NCI-H1048 (cell line): ENCODE measurements at places on chromosomes 16 and 17.

GRCh38 chr17:27226611-27227230 is 67.2 kb upstream of the WSB1 start:
- DNase-seq, result no peak

GRCh38 chr16:68075980-68076379 is 9.2 kb upstream of the NFATC3 start:
- no peak for DNase-seq

- DNase-seq, result no peak
These were observed 488 bp upstream of the HAP1 start for GRCh38 chr17:41734949-41735313.

GRCh38 chr17:40735016-40735415 is 20.1 kb downstream of the KRT25 start:
- no peak for DNase-seq

GRCh38 chr16:84970447-84971127 is 40.7 kb downstream of the ZDHHC7 start:
- DNase-seq, result peak; percentile 50

- DNase-seq, result no peak
These were observed 135.6 kb downstream of the BANP start for GRCh38 chr16:88086571-88087516.

DNA sequence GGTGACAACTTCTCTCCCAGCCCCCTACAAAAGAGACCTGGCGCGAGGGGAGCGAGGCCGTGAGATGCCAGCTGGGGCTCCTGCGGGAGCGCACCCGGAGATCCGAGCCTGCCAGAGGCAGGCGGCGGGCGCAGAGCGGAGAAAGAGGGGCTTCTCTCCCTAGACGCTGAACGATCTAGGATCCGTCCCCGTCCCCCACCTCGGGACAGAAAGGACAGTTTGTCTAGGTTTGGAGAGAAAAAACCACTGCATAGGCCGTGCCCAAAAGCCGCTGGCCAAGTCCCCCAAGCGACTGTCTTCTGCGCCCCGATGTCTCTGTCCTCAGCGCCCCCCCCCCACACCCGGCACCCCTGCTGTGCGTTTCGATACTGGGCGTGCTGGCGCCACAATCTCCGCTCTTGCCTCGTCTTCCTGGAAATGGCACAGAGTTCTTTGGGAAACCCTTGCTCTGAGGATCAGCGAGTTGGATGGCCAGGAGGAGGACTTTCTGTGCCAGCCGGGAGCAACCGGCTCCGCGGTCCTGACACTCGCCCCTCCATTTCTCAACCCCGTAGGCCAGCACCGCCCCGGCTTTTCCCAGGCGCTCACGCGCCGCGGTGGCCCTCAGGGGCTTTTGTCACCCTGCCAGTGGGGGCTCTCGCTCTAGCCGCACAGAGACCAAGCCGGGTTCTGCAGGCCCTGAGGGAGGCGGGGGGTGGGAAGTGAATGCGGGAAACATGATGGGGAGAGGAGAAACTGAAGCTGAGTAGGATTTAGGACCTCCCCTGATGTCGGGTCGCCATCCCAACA is 1.0 kb downstream of the SSTR2 start:
- no peak for DNase-seq

- DNase-seq, result peak; percentile 51
These were observed 45.6 kb upstream of the HOXB9 start for GRCh38 chr17:48671697-48672171.

DNA sequence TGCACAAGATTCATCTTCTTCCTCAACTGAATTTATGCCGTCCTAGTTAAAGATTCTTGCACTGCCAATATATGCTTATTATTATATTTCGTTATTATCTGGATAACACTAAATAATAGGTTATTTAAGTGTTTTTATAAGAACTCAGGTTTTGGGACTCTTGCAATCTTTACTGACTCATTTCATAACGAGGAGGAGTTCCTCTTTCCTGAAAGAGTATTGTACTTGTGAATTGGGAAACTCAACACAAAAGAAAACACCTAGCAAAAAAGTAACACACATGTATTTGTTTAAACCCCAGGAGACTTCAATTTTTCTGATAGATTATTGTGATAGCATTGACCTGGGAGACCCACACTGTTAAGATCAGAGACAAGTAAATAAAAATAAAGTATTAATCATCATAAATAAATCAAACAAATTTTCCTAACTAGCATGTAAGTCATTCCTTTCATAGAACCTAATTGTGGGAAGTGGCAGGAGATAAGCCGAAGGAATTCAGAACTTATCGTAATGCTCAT is 505.8 kb downstream of the KCNJ2 start:
- no peak for DNase-seq

GRCh38 chr16:85982563-85982939 is 83.6 kb downstream of the IRF8 start:
- DNase-seq, result no peak

DNA sequence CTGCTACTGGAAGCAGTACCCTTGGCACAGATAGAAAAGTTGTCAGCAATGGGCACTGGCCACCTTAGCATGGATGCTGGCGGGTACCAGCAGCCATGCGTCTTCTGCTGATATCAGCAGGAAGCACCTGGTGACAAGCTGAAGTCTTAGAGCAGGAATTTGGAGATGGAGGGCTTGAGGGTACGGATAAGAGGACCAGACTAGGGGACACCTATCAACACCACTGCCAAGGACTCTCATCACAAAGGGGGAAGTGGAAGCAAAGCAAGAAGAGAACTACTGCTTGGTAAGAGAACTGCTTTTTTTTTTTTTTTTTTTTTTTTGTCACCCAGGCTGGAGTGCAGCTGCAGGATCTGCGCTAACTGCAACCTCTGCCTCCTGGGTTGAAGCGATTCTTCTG is 35.4 kb upstream of the LYRM9 start:
- DNase-seq, result no peak

- DNase-seq, result no peak
These were observed at the start of gene CRAMP1 for GRCh38 chr16:1612320-1613111. Gene CRAMP1, plus strand, starts transcription at chr16:1612360. Its CDS starts 2,280 bp downstream, at chr16:1614640.

DNA sequence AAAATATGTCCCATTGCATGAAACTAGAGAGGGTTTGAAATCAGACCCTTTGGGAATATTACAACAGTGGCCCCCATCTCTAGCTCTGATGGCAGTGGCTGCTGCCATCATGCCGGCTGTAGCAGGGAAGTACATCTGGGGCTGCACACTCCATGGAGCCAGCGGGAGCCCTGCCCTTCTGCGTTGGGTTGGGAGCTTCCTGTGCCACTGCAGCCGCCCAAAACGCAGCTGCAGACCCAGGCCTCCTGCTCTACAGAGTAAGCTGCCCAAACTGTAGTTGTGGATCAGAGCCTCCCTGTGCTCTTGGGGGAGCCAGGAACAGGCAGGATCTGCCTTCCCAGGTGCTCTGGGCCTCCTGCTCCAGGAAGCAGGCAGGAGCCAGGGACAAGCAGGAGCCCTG is 450.0 kb downstream of the HS3ST3B1 start:
- DNase-seq, result no peak

DNA sequence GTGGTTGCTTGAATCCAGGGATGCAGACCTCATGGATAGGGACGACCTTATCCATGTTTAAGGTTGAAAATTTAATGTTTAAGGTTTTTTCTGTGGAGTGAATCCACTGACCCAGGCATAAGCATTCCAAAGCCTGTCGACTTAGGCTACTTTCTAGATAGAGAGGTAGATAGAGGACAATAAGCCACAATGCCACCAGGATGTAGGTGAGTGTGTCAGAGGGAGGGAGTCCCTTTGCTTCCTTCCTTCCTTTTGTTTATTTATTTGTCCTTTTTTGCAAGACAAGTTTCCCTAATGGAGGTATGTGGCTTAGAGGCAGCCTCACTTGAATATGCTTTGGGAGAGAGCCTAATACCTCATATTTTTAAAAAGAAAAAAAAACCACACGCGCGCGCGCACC is 834.2 kb upstream of the SOX9 start:
- DNase-seq, result no peak

- DNase-seq, result no peak
These were observed 77.6 kb downstream of the NF1 start for GRCh38 chr17:31172388-31172787.

GRCh38 chr17:65328567-65328966 is 191.4 kb downstream of the RGS9 start:
- DNase-seq, result no peak

DNA sequence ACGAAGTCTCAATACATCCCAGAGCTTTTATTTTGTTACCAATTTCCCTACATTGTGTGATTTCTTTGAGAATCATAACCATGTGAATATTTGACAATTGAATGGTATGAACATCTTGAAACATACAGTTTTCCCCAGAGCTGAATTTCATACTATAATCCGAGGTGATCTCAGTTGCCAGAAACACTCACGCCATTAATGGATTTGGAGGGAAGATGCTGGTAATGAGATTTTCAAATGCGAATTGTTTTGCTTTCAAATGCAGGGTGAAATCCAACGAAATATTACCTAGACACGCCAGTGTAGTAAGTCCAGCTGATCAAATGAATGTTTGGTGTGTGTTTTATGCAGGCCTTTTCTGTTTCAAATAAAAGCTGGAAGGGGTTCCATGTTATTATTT is 277.8 kb upstream of the CDH5 start:
- no peak for DNase-seq

DNA sequence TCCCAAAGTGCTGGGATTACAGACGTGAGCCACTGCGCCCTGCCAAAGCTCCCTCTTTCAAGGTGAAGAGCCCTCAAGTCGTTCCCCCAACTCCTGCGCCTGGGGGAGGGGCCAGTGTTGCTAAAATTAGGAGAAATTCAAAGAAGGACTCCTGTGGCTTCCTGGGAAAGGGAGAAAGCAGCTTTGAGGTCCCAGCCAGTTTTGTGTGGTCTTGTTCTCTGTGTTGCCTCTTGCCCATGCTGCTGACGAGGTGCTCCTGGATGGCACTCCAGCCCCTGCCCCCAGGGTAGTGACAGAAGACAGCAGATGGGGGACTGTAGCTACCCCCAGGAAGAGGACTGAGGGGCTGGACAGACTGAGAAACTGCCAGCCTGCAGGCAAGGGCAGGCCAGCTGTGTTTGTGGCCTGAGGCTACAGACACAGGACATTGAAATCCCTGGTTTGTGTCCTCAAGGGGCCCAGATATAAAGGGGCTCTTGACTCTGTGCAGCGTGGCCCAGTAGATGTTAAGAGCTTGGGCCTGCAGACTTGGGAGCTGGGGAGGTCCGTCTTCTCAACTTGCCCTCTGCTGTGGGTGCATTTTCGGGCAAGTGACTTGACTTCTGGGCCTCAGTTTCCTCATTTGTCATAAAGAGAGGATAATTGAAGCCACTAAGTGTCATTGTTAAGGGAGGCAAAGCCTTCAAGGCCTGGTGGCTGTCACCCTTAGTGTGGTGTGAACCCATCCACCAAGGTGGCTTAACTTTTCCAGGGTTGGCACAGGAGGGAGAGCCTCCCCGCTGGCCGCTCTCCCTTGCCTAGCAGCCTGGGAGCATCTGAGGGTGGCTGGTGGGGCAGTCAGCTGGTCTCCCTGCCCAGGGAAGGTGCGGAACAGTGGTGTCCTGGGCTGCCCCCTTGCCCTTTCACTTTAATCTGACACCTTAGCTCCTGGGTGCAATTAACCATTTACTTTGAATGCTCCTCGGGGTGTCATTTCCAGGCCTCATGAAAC is 4.1 kb downstream of the UBALD2 start:
- DNase-seq, result no peak

- DNase-seq, result no peak
These were observed 26.1 kb downstream of the CDR2 start for GRCh38 chr16:22348291-22348690.

GRCh38 chr16:23690771-23691482 is 12.2 kb downstream of the PLK1 start:
- DNase-seq, result no peak

GRCh38 chr17:44971776-44972483 is 3.8 kb upstream of the C1QL1 start:
- DNase-seq, result no peak

- DNase-seq, result no peak
These were observed 1.0 kb upstream of the ANTKMT start for GRCh38 chr16:719815-720446.

- no peak for DNase-seq
These were observed 38.4 kb downstream of the EPN2 start for GRCh38 chr17:19275457-19276127.

- DNase-seq, result no peak
These were observed 365.2 kb upstream of the MAF start for GRCh38 chr16:79965718-79966117.

DNA sequence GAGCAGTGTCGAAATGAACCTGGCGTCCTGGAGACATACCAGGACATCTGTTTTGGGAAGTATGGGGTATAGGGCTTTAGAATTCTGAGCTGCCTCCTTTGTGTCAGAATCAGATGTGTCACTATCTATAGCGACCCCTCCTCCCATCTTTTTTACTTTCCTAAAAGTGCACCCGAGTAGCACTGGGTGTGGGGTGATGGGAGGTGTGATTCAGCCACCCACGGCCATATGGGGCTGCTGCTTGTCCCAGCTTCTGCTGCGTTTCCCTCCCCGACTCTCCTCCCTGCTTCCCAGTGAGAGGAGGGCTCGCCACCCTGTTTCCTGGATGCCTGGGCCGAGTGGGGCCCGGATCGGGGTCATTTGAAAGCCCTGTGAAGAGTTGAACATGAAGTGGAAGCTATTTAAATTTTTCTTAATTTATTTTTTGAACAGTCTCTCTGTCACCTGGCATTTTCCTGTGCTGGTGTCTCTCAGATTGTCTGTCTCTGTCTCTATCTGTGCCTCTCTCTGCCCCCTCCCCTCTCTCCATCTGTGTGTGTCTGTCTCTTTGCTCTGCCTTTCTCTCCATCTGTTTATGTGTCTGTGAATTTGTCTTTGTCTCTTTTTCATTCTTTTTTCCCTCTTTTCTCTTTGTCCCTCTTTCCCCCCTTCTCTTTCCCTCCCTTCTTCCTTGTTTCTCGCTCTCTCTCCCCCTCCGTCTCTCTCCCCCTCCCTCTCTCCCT is 638.8 kb upstream of the EEF2KMT start:
- DNase-seq, result no peak

GRCh38 chr16:23952128-23952970 is 116.6 kb downstream of the PRKCB start:
- no peak for DNase-seq

GRCh38 chr16:80176114-80176513 is 364.7 kb upstream of the DYNLRB2 start:
- no peak for DNase-seq

DNA sequence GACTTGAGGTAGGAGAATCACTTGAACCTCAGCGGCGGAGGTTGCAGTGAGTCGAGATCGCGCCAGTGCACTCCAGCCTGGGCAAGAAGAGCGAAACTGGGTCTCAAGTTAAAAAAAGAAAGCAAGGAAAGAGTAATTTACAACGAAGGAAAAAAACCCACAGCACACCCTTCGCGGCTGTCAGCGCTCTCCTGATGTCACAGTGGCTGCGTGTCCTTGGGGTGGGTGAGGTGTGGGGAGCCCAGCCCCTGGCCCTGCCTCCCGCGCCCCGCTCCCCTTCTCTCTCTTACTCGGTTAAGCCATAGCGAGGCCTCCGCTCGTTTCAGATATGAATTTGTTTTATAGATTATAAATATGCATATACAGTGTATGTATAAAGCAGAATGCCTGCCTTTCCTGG is 740 bp upstream of the JPT2 start:
- no peak for DNase-seq

- no peak for DNase-seq
These were observed 24.6 kb upstream of the FAAP100 start for GRCh38 chr17:81576621-81577277.

- no peak for DNase-seq
These were observed 6.6 kb downstream of the C16orf95 start for GRCh38 chr16:87310610-87311009.

GRCh38 chr16:73711406-73712080 is 585.1 kb upstream of the PSMD7 start:
- DNase-seq, result no peak

GRCh38 chr17:8875436-8875835 is 8.0 kb upstream of the PIK3R6 start:
- DNase-seq, result no peak
